ENCODE measurements at places on chromosomes 7 and 10. TPM values are rescaled to one million over a fixed set of nuclear protein-coding genes. Genes with fewer than 3 reads are reported as not detected.
A peak's percentile ranks its signal among the peaks of the same experiment; 100 is the strongest.

Gene ANKRD7
- 1.1 TPM for total RNA-seq

Gene C10orf67
- 0.36 TPM for total RNA-seq

Gene CELF2
- total RNA-seq = 74.9 TPM

Gene ST8SIA6
- total RNA-seq = 10.1 TPM

Gene H2BK1
- total RNA-seq = not detected

- no peak overlapping the region for H3K4me3 ChIP-seq
- DNase-seq = no peak
Measured at GRCh38 chr7:33547880-33548279, 357.5 kb upstream of the BMPER start.

DNA sequence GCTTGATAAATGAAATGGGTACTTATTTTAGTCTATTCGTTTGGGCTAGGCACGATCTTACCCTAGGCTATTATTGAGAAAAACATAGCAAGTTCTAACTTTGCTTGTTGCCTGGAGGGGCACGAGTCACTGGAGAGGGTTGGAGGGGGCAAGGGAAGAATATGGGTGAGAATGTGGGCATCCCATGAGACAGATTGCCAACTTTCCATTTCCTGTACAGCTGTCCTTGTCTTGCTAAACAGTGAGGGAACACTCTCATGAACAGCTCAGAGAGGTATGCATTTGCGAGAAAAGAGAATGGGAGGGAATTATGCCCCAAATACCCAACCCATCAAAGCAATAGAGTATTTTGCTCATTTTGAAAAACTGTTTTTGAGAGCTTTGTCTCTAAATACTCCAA lies 9.2 kb downstream of the CDHR3 start:
- peaks cover 23% of the 10 kb centered on the region for H3K27me3 ChIP-seq
- H3K4me1 ChIP-seq = peaks cover 17% of the 10 kb centered on the region
- no peak for DNase-seq
- no peak overlapping the region for H3K4me3 ChIP-seq
- no peak overlapping the region for H3K27ac ChIP-seq

DNA sequence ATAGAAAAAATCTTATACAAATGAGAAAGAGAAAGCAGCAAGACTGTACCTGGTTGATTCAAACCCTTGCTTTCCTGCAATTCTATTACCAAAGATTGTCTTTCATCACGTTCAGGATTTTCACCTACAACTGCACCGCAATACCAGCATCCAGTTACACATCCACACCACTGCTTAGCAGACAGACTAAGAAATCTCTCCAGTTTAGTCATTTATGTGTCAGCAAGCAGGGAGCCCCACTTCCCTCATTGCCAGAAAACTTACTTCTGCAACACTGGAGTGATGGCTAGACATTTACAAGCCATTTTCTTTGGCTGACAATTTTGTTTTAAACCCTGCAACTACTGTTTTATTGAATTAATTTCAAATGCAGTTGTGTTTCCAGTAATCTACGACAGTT lies 359.6 kb upstream of the MEOX2 start:
- no peaks in the 10 kb centered on the region for H3K36me3 ChIP-seq
- no peak for DNase-seq
- peaks cover 3% of the 10 kb centered on the region for H3K4me1 ChIP-seq
- no peaks in the 10 kb centered on the region for H3K27me3 ChIP-seq

- no peak overlapping the region for H3K4me3 ChIP-seq
- DNase-seq = peak; percentile 11
- no peaks in the 10 kb centered on the region for H3K27me3 ChIP-seq
- H3K4me1 ChIP-seq = no peaks in the 10 kb centered on the region
Measured at GRCh38 chr7:260441-261281, 29.3 kb upstream of the FOXL3 start.

DNA sequence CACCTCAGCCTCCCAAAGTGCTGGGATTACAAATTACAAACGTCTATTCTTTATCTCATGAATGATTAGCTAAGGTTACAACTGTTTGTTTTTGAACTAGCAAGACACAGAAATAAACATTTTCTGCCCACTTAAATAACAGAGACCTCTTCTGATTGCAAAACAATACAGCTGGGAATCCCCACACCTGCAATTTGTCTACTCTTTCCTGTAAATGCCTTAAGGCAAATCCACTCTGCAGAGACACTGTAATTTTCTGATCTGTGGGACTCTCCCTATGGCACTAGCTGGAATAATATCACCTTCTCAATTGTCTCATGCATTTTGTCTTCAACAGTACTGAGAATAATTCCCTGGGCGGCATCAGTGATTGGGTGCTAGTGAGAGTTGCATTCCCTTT lies 149.3 kb upstream of the FAM3C start:
- no peaks in the 10 kb centered on the region for H3K36me3 ChIP-seq
- no peak overlapping the region for H3K27ac ChIP-seq
- DNase-seq = no peak
- no peak overlapping the region for H3K4me3 ChIP-seq

GRCh38 chr7:21543528-21544302 lies 876 bp downstream of the DNAH11 start:
- H3K27me3 ChIP-seq = peaks cover 89% of the 10 kb centered on the region
- H3K4me1 ChIP-seq = peaks cover 16% of the 10 kb centered on the region
- peak overlapping the region; percentile 69 for H3K4me3 ChIP-seq
- no peaks in the 10 kb centered on the region for H3K36me3 ChIP-seq
- DNase-seq = no peak

DNA sequence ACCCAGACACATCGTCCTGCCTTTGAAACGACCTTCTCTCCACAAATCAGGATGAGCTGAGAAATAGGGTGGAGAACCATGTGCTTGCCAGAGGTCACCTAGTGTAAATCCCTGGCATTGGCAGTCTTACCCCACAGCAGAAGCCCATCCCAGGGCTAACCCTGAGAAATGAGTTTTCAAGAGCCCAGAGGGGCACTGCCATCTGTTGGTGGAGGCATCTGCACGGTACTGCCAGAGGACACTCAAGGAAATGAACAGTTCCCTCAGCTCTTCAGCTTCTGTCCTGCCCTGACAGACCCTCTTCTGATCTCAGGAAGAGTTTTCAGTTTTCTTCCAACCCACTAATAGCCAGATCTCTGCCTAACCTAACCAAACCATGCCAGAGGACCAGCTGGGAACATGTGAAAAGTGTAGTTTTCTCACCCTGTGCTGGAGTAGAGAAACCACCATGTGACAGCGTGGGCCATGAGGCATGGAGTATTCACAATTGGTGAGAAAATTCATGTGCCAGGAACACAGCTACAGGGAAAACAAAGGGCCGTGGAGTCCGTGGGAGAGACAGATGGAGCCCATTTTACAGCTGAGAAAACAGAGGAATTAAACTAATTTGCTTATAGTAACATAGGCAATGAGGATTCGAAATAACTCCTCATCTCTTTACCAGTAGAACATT lies 37.7 kb upstream of the ITPRID1 start:
- no peaks in the 10 kb centered on the region for H3K4me1 ChIP-seq
- H3K27me3 ChIP-seq = peaks cover 36% of the 10 kb centered on the region
- no peak overlapping the region for H3K4me3 ChIP-seq
- DNase-seq = no peak

- no peaks in the 10 kb centered on the region for H3K27me3 ChIP-seq
- no peak for DNase-seq
- H3K36me3 ChIP-seq = peaks cover 22% of the 10 kb centered on the region
- H3K4me3 ChIP-seq = no peak overlapping the region
- H3K4me1 ChIP-seq = peaks cover 5% of the 10 kb centered on the region
Measured at GRCh38 chr7:105497016-105497415, 25.1 kb downstream of the PUS7 start.

GRCh38 chr7:26951407-26951950 lies 87.1 kb upstream of the SKAP2 start:
- no peak for DNase-seq
- H3K27me3 ChIP-seq = peaks cover 85% of the 10 kb centered on the region
- no peaks in the 10 kb centered on the region for H3K4me1 ChIP-seq

DNA sequence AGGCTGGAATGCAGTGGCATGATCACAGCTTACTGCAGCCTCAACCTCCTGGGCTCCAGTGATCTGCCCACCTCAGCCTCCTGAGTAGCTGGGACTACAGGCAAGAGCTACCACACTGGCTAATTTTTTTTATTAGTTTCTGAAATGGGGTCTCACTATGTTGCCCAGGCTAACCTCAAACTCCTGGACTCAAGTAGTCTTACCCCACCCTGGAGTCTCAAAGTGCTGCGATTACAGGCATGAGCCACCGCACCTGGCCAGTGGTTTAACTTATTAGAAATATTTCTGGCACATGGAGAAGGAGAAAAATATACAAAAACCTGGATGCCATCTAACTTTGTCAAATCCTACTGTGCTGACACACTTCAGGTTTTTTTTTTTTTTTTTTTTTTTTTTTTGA lies 15.2 kb downstream of the ZNF786 start:
- no peak for DNase-seq
- H3K36me3 ChIP-seq = peaks cover 46% of the 10 kb centered on the region
- no peaks in the 10 kb centered on the region for H3K27me3 ChIP-seq
- H3K27ac ChIP-seq = no peak overlapping the region
- peaks cover 7% of the 10 kb centered on the region for H3K4me1 ChIP-seq

GRCh38 chr7:80134115-80134535 lies 506 bp upstream of the GNAI1 start:
- H3K36me3 ChIP-seq = no peaks in the 10 kb centered on the region
- no peaks in the 10 kb centered on the region for H3K27me3 ChIP-seq
- H3K4me3 ChIP-seq = peak overlapping the region; percentile 95
- peaks cover 49% of the 10 kb centered on the region for H3K4me1 ChIP-seq
- DNase-seq = no peak

GRCh38 chr10:78687626-78688025 lies 381.1 kb upstream of the ZMIZ1 start:
- no peak overlapping the region for H3K4me3 ChIP-seq
- DNase-seq = no peak
- peaks cover 10% of the 10 kb centered on the region for H3K4me1 ChIP-seq

GRCh38 chr10:29124864-29125263 lies 164.0 kb upstream of the LYZL1 start:
- H3K4me1 ChIP-seq = no peaks in the 10 kb centered on the region
- H3K27ac ChIP-seq = no peak overlapping the region
- peaks cover 18% of the 10 kb centered on the region for H3K27me3 ChIP-seq
- H3K4me3 ChIP-seq = no peak overlapping the region

DNA sequence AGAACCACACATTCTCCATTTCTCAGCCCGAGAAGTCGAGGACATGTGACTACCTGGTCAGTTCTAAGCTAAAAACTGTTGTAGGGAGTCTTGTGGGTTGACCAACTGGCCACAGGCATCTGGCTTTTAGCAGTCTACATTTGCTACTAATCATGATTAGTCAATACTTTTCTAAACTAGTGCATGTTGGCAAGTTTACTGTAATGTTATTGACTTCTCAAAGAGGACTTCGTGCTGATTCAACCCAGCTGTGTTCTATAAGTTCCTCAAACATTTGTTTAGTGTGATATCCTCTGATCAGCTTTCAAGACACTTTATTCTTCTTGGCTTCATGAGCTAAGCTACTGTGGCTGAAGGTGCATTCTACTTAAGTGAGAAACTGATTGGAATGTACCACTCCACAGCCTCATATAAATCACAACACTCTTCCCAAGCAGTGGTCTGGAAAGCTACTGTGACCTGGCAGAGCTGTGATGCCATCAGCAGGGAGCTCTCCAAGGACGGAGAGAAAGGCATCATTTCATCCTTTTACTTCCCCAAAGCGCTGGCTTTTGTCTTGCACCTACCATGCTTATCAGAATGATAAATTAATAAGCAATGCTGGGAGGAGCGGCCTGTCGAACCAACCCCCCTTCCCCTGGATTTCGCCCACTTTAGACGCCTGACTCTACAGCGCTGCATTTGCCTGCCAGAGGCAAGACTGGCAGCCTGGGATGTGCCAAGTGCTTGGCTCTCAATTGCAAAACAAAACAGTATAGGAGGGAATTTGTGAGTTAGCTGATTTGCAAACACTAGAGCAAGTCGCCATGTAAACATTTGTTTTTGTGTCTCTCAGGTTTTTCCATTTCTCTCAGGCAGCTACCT lies 206.7 kb upstream of the PLXNA4 start:
- no peaks in the 10 kb centered on the region for H3K27me3 ChIP-seq
- H3K36me3 ChIP-seq = peaks cover 31% of the 10 kb centered on the region
- no peak overlapping the region for H3K27ac ChIP-seq
- no peak overlapping the region for H3K4me3 ChIP-seq

DNA sequence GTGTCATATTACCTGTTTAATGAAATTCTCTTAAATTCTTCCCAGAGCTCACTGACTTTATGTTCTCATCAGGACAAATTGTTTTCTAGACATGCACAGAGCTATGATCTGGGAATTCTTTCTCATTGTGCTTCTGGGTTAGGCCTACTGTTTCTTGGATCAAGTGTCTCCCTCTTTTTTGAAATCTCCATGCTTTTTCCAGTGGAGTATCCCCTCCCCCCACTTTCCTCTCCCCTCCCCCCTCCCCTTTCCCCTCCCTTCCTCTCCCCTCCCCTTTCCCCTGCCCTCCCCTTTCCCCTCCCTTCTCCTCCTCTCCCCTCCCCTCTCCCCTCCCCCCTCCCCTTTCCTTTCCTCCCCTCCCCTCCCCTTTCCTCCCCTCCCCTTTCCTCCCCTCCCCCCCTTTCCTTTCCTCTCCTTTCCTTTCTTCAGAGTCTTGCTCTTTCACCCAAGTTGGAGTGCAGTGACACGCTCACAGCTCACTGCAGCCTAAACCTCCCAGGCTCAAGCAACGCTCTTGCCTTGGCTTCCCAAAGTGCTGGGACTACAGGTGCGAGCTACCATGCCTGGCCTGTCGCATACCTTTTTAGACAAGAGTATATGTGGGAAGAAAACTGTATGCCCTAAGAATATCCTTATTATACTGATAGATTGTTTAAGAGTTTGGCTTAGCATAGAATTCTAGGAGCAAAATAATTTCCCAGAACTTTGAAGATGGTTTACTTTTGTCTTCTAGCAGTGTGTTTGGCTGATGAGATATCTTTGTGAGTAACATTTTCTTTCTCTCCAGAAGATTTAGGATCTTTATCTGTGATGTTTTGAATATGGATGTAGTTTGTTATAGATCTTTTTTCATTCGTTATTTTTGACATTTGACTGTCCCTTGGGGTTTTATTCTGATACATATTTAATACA lies 2.5 kb downstream of the DYNC2I1 start:
- no peak for DNase-seq
- no peaks in the 10 kb centered on the region for H3K27me3 ChIP-seq
- peak overlapping the region; percentile 97 for H3K27ac ChIP-seq

- DNase-seq = no peak
- no peaks in the 10 kb centered on the region for H3K36me3 ChIP-seq
- H3K4me3 ChIP-seq = no peak overlapping the region
- no peaks in the 10 kb centered on the region for H3K4me1 ChIP-seq
- no peaks in the 10 kb centered on the region for H3K27me3 ChIP-seq
- H3K27ac ChIP-seq = no peak overlapping the region
Measured at GRCh38 chr10:108052981-108053380, 888.5 kb upstream of the SORCS1 start.

GRCh38 chr10:103433858-103434257 lies 18.3 kb downstream of the CALHM2 start:
- DNase-seq = peak; percentile 56
- H3K4me3 ChIP-seq = no peak overlapping the region
- peak overlapping the region; percentile 33 for H3K27ac ChIP-seq
- no peaks in the 10 kb centered on the region for H3K27me3 ChIP-seq
- H3K36me3 ChIP-seq = peaks cover 88% of the 10 kb centered on the region

DNA sequence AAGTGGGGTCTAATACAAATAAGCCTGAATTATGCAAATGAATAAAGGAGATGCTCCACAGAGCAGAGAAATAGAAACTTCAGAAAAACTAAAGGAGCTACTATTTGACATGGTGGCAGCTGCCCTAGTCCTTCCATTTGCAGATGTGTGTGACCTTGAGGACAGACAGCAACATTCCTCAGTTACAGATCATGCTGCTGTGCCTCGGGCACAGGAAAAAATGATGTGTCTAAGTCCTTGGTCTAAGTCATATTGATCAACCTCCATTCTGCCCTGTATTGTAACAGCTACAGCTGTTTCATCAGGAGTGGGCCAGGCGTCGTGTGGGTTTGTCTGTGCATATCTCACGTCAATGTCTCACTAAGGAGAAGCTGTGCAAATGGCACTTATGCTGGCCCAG lies 710.4 kb downstream of the TNS3 start:
- no peaks in the 10 kb centered on the region for H3K27me3 ChIP-seq
- no peak overlapping the region for H3K27ac ChIP-seq

Data from left ventricle myocardium inferior (tissue), 1 donor.